ENCODE measurements at places on chromosomes 2 and 18. TPM values are rescaled to one million over a fixed set of nuclear protein-coding genes. Genes with fewer than 3 reads are reported as not detected.

The NR4A2 gene
- total RNA-seq, result under 0.01 TPM

The RAB27B gene
- total RNA-seq, result 0.10 TPM

The GALNT14 gene
- total RNA-seq, result not detected

The CFAP221 gene
- not detected for total RNA-seq

The RGPD4 gene
- total RNA-seq, result not detected

The SPP2 gene
- total RNA-seq, result not detected
